ENCODE measurements at places on chromosomes 5 and 9. TPM values are rescaled to one million over a fixed set of nuclear protein-coding genes. Genes with fewer than 3 reads are reported as not detected.
A peak's percentile ranks its signal among the peaks of the same experiment; 100 is the strongest.

LPAR1 gene
- 29.6 TPM for total RNA-seq

THBS4 gene
- 1.1 TPM for total RNA-seq

DBN1 gene
- total RNA-seq = 43.4 TPM

DNA sequence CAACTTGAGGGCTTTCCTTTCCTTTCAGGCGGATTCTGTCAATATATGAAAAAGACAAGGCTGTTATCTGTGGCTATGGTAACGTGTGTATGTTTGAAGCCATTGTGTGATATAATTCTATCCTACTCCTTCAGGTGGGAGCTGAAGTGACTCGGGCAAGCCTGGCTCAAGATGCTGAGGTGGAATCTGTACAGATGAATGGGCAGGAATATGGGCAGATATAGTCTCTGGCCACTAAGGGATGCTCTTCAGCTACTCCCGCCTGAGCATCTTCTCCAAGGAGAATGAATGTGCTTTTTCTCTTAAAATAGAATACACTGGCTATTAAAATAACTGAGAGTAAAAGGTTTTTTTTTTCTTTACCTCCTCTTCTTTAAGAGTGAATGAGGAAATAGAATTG, 244.8 kb downstream of the ADGRV1 start:
- no peak overlapping the region for H3K27ac ChIP-seq
- H3K4me1 ChIP-seq = no peaks in the 10 kb centered on the region
- H3K36me3 ChIP-seq = no peaks in the 10 kb centered on the region
- H3K4me3 ChIP-seq = no peak overlapping the region
- no peak for DNase-seq

DNA sequence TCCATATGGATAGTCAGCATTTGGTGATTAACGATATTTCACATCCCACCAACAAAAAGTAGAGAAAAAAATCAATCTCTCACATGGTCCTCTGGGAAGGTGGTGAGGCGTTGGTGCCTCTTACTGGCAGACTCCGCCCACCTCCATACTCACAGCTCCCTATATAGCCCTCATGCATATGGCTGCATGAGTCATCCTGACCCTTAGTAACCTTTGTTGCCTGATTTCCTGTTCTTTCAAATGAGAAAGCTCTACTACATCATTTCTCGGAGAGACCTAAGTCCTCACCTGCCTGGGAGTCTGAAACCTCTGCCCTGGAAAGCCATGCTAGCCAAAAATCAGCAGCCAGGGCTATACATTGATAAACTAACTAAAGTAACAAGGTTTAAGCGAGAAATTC, 33.3 kb upstream of the ABCA1 start:
- peaks cover 16% of the 10 kb centered on the region for H3K4me1 ChIP-seq
- H3K36me3 ChIP-seq = no peaks in the 10 kb centered on the region
- DNase-seq = no peak

- DNase-seq = no peak
- H3K36me3 ChIP-seq = no peaks in the 10 kb centered on the region
- H3K4me3 ChIP-seq = no peak overlapping the region
- H3K27ac ChIP-seq = no peak overlapping the region
These were observed 196.6 kb downstream of the SNCAIP start for GRCh38 chr5:122508623-122509022.

DNA sequence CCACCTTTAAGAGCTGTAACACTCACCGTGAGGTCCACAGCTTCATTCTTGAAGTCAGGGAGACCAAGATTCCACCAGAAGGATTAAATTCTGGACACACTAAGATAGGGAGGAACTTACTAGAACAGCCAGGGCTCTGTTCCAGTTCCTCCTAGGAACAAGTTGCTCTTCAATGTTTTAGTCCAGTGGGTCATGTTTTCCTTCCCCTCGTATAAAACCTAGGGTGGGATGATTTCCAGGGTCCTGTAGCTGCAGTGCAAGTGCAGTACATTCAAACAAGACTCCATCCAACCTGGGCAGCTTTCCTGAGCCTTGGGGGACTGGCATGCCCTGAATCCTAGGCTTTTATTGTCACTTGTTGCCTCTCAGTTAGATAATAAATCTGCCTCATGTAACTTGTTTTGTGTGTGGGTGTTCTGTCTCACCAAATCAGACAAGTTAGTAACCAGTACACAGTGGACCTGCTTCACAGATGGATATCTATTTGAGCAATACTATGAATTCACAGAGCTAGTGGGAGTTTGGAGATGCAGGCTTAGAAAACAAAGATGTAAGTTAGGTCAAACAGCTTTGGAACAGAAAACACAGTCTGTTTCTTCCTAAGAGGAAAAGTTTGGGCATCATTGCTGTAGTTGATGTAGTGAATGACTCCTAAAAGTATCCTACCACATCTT, 405.6 kb downstream of the GABRG2 start:
- H3K36me3 ChIP-seq = no peaks in the 10 kb centered on the region
- no peaks in the 10 kb centered on the region for H3K4me1 ChIP-seq
- no peak overlapping the region for H3K4me3 ChIP-seq
- no peak for DNase-seq

DNA sequence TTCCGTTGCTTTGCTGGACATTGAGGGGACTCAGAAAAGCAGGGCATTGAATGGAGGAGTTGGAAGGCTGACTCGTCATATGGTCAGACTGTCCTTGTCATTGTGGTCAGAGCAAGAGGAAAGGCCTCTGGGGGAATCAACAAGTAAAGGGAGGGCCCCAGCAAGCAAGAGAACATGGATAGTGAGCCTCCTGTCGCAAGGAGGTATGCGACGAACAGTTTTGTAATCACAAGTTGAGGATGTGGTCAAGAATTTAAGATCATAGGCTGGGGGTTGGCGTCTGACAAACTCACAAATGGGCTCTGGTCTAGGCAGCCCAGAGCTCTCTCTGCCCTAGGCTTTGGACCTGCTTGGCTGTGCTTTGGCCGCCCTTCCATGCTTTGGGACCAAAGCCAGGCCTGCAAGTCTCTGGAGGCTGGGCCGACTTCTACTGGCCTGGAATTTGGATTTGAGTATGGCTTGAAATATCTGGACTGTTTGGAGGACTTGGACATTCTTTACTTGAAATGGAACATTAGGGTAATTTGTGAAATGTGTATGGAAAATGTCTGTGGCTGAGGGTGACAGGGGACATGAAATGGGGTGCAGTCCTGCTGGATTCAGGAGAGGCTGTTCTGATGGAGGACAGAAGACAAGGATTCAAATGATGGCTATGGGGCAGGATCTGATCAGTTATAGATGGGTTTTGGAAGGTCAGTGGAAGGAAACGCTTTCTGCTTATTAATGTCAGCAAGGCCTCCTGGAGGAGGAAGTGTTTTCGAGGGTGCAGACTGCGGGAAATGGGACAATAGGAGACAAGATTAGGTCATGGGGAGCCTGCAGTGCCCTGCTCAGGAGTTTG, 19.2 kb upstream of the NDST1 start:
- H3K4me3 ChIP-seq = peak overlapping the region; percentile 97
- H3K27me3 ChIP-seq = no peaks in the 10 kb centered on the region
- H3K4me1 ChIP-seq = peaks cover 79% of the 10 kb centered on the region
- no peaks in the 10 kb centered on the region for H3K36me3 ChIP-seq

GRCh38 chr9:135589596-135590485, 28.3 kb downstream of the PAEP start:
- H3K4me1 ChIP-seq = no peaks in the 10 kb centered on the region
- no peak overlapping the region for H3K27ac ChIP-seq
- peaks cover 30% of the 10 kb centered on the region for H3K27me3 ChIP-seq
- no peak for DNase-seq
- no peak overlapping the region for H3K4me3 ChIP-seq
- H3K36me3 ChIP-seq = no peaks in the 10 kb centered on the region

DNA sequence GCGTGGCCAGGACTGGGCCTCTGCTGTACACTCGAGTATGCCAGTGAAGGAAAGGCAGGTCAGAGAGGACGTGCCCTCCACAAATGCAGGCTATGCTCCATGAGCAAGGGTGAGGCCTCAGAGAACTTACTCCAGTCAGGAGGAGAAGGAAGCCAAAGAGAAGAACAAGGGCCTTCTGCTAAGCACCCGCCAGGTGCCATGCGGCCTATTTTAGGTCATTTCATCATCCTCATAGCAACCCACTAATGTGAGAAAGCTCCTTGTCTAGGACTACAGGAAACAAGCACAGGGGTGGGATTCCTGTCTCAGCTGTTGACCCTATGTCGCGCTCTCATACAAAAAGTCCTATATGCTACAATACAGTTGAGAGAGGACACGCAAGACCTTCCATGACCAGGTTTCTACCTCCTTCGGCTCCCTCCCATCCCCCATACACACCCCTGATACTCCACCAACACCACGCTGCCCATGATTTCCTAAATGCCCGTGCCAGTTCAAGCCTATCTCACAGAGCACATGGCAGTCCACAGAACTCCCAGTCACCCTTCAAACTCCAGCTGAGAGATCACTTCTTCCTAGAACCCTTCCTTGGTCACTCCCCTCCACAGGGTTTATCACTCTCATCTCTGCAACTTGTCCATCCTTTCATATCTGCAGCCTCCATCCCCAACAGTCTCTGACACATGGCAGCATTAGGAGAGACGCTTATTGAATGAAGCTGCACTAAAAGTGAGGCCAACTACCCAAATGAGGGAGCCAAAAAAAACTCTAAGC, 26.8 kb downstream of the PSMB7 start:
- no peak overlapping the region for H3K4me3 ChIP-seq
- no peaks in the 10 kb centered on the region for H3K27me3 ChIP-seq

GRCh38 chr5:138932171-138932810, 57.2 kb upstream of the LRRTM2 start:
- DNase-seq = no peak
- H3K27ac ChIP-seq = no peak overlapping the region
- peaks cover 86% of the 10 kb centered on the region for H3K36me3 ChIP-seq
- H3K4me3 ChIP-seq = no peak overlapping the region
- H3K27me3 ChIP-seq = no peaks in the 10 kb centered on the region

DNA sequence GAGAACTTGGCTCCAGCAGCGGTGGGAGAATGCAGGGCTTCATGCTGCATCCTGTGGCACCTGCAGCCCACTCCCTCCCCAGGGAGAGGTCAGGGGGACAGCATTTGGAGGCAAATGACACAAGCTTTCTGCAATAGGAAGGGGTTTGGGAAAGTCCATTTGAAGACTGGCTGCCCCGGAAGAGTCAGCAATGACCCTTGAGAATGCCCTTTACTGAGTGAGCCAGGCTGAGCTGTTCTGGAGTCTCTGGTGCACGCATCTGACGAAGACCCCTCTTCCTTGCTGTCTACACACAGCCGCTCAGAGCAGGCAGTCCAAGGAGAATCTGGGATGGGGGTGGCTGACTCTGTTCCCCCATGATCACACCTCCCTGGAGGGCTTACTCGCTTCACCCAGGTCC, 5.5 kb upstream of the NXNL2 start:
- no peak overlapping the region for H3K4me3 ChIP-seq
- H3K4me1 ChIP-seq = peaks cover 16% of the 10 kb centered on the region
- H3K36me3 ChIP-seq = no peaks in the 10 kb centered on the region

DNA sequence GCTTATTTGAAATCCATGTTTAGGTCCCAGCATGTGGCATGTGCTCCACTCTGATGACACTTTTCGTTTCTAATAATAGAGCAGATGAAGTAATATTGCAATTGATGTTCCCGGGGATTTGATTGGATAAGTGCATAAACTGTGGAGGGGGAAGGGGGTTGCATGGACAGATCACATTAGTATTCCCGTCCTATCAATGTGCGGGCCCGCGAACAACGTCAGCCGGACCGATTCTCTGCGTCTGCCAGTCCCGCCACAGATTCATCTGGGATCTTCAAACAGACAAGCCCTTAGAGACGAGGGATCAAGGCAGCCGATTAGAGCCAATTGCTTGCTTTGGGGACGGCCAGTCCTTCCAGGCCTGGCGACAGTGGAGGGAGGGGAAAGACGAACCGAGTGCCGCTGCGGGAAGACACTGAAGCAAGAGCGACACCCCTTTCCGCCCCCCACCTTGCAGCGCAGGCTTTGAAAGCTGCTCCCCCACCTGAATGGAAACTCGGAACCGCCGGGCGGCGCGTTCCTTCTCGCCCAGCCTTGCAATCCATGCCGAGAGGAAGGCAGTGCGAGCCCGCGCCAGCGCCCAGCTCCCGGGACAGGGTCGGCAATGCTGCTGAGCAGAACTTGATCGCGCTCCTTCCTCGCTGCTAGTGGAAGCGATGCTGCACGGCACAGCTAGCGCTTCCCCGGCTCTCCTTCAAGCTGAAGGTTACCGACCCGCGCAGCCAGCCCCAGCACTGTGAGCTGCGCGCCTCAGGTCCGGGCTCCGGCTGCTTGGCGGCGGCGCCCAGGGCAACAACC, at the start of gene RGS7BP:
Gene RGS7BP (plus strand): TSS at position 247 of the 798 bp plus-strand sequence. CDS start 610 bp downstream, outside the sequence.
- no peaks in the 10 kb centered on the region for H3K36me3 ChIP-seq
- peaks cover 36% of the 10 kb centered on the region for H3K27me3 ChIP-seq
- peak within 1 kb of the TSS; percentile 47 for H3K4me3 ChIP-seq
- no peak within 1 kb of the TSS for H3K27ac ChIP-seq
- no peak for DNase-seq
- H3K4me1 ChIP-seq = peaks cover 12% of the 10 kb centered on the region

GRCh38 chr5:14452685-14453454, 128.7 kb upstream of the OTULINL start:
- H3K27me3 ChIP-seq = no peaks in the 10 kb centered on the region
- no peak for DNase-seq
- peaks cover 32% of the 10 kb centered on the region for H3K4me1 ChIP-seq

- no peaks in the 10 kb centered on the region for H3K27me3 ChIP-seq
- H3K36me3 ChIP-seq = no peaks in the 10 kb centered on the region
- no peaks in the 10 kb centered on the region for H3K4me1 ChIP-seq
- no peak overlapping the region for H3K4me3 ChIP-seq
- H3K27ac ChIP-seq = no peak overlapping the region
These were observed 389.5 kb downstream of the PDE4D start for GRCh38 chr5:59504043-59504442.

DNA sequence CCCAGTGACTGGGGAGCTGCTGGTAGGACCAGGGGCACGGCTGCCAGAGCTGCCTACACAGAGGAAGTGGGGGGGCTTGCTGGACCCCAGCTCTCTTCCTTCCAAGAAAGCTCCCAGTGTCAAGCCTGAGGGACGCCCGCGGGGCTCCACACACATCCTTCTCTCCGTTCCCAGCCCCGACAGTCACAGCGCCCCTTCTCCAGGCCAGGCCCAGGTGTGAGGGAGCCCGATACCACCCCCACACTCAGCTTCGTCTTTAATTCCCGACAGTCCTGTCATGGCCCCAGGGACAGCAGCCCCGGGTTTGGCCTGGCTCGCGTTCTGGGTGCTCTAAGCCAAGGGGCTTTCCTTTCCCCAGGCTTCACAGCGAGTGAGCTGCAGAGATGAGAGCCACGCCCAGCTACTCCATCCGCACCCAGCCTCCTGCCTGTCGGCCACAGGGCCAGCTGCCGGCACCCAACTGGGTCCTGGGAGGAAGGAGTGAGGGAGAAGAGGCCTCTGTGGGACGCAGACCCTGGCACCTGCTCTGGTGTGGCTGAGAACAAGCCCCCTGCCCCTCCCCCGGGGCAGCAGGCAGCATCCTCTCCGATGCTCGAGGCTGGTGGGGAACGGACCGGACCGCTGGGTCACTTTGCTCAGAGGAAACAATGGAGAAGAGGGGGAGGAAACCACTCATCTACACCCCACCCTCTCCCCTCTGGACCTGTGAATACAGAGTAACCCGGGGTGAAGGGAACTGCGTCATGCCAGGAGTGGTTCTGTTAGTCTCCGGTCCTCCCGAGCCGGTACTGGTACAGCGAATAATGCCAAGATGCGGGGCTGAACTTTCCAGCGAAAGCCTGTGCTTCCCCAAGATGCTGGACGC, 53.9 kb upstream of the PHYKPL start:
- no peak overlapping the region for H3K4me3 ChIP-seq
- no peak for DNase-seq
- H3K27me3 ChIP-seq = peaks cover 19% of the 10 kb centered on the region
- H3K36me3 ChIP-seq = no peaks in the 10 kb centered on the region
- peaks cover 25% of the 10 kb centered on the region for H3K4me1 ChIP-seq

GRCh38 chr9:105399117-105399516, 48.7 kb upstream of the FSD1L start:
- H3K27ac ChIP-seq = no peak overlapping the region
- H3K4me3 ChIP-seq = no peak overlapping the region
- no peak for DNase-seq
- H3K27me3 ChIP-seq = no peaks in the 10 kb centered on the region
- no peaks in the 10 kb centered on the region for H3K36me3 ChIP-seq

All from suprapubic skin (tissue), 4 donors.